Activated naive CD4-positive, alpha-beta T cell treated with anti-CD3 and anti-CD28 coated beads, Interleukin-2, amount 50 U/mL, for 72 hours (primary cell): ENCODE measurements at places on chromosomes 11 and 22. TPM values are rescaled to one million over a fixed set of nuclear protein-coding genes. Genes with fewer than 3 reads are reported as not detected.

Gene FXYD2
- 1.6 TPM for total RNA-seq

DNA sequence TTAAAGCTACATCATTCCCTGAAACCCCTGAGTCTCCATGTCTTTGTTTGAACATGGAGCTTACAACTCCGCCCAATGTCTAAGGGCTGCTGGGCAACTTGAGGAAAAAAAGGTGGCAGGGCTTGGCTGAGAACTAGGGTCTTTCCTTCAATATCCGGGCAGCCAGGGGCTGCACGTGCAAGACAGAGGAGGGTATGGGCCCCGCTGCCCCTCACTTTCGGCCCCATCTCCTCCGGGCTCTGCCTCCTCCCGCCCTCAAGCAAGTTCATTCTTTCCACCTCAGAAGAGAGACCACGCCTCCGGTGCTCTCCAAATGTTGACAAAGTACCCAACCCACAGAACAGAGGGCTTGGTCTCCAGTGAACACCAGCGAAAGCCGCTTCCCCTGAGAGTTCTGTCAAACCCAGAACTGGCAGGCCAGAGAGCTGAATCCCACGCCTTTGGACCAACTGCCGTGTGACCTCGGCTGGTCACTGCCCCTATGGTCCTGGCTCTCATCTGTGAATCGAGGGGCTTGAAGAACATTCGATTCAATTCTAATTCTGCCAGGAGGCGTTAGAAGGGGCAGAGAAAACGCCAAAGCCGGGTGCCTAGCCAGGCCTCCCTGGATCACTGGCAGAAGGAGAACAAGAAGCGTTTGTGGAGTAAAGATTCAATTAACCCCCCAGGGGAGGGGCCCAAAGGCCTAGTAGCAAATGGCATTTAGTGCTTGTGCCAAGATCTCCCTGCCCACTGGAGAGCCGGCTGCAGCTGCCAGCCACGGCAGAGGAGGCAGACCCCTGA, 7.3 kb downstream of the PDGFB start:
- DNase-seq = no peak

GRCh38 chr11:19853920-19854319, 141.3 kb downstream of the NAV2 start:
- no peak for DNase-seq

GRCh38 chr11:68381716-68382115, 69.3 kb downstream of the LRP5 start:
- DNase-seq = no peak
